ENCODE measurements at places on chromosomes 16 and 17.
A peak's percentile ranks its signal among the peaks of the same experiment; 100 is the strongest.

DNA sequence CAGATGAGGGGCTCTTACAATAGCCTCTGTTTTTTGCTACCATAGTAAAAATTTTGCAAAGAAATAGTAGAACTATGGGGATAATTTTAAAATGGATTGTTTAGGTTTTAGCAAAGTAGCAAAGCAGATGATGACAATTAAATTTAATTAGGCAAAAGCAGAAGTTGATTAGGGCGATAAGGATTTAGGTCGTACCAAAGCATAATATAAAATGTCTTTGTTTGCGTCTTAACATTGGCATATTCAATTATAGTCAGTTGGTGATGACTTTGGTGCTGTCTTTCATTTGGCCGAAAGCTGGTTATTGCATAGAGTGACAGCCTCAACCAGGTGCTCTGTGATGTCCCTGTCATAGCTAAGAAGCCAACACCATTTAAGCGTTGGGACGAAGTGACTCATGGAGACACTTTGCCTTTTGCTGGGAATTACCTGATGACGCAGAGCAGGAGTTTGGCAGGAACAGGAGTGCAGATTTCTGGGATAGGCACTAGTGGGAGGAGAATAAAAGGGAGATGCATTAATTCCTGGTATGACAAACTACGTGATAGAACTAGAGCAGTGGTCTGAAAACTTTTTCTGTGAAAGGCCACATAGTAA lies 38.3 kb downstream of the MAP2K6 start:
- no peak for DNase-seq

- no peak for DNase-seq
Measured at GRCh38 chr17:80671039-80671824, 126.6 kb downstream of the RPTOR start.

DNA sequence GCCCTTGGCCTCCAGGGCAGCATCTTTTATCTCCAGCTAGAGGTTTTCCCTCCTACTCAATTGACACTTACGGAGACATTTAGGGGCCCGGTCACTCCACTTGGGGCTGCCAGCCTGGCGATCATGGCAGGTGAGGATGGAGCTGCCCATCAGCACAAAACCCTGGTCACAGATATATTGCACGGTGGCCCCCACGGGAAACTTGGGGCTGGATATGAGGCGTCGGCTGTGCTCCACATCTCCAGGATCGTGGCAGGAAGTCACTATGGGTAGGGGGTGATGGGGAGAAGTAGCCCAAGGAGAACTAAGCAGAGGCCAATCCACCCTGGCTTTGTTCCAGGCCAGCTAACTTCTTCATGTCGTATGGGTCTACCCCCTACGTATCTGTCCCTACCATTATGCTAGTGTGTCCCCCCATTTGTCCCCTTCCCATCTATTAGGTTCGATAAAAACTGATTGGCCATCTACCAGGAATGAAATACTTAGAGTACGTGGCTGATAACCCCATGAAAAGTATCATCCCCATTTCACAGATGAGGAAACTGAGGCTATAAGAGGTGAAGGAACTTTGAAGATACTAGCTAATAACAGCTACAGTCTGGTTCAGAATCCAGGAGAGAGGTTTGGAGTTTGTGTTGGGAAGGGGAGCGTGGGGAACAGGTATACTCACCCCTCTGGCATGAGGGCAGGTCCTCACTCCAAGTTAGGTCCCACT lies 6.1 kb upstream of the PHF12 start:
- peak; percentile 31 for DNase-seq

DNA sequence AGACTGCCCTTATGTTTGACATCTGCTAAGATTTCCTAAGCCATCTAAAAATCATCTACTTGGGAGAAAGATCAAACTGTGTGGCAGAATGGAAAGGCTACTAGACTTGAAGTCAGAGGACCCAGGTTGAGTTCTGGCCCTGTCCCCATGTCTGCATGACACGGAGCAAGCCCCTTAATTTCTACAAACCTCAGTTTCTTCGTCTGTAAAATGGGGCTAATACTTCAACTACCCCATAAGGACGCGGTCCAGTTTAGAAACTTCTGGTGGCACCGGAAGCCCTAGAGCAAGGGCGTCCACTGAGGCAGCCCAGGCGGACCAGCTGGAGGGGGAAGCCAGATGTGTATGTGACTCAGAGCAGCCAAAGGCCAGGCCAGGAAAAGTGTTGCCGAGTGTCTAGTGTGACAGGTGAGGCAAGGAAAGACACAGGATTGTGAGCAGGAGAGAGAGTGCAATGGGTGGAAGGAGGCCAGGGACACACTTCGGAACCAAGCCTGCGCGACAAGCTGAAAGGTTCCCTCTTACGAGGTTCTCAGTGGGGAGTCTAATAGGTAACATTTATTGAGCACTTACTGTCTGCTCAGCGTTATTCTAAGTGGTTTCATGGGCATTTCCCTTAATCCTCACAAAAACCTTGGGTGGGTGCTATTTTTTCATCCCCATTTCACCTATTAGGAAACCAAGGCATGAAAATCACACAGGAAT lies 17.8 kb upstream of the PITPNM3 start:
- DNase-seq, result no peak

- peak; percentile 89 for DNase-seq
Measured at GRCh38 chr16:58628845-58629732, 537 bp downstream of the CNOT1 start.

DNA sequence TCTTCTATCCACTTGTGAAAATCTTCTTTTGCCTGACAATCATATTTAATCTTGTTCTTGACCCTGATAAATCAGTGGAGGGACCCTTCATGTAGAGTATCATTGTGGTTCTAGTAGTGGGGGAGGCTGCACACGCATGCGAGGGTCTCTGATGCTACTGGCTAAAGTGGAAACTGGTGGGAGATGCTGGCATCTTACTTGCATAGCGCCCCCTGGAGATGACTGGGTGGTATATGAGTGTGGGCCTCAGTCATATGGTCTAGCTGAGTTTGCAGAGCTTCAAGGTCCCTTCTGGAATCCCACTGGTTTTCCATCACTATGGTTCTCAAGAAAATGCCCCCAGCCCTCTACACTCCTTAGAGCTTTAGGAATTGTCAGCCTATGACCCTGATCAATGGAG lies 236.4 kb upstream of the AXIN2 start:
- peak; percentile 70 for DNase-seq

GRCh38 chr17:27471321-27472269 lies 15.3 kb downstream of the KSR1 start:
- DNase-seq, result peak; percentile 92

DNA sequence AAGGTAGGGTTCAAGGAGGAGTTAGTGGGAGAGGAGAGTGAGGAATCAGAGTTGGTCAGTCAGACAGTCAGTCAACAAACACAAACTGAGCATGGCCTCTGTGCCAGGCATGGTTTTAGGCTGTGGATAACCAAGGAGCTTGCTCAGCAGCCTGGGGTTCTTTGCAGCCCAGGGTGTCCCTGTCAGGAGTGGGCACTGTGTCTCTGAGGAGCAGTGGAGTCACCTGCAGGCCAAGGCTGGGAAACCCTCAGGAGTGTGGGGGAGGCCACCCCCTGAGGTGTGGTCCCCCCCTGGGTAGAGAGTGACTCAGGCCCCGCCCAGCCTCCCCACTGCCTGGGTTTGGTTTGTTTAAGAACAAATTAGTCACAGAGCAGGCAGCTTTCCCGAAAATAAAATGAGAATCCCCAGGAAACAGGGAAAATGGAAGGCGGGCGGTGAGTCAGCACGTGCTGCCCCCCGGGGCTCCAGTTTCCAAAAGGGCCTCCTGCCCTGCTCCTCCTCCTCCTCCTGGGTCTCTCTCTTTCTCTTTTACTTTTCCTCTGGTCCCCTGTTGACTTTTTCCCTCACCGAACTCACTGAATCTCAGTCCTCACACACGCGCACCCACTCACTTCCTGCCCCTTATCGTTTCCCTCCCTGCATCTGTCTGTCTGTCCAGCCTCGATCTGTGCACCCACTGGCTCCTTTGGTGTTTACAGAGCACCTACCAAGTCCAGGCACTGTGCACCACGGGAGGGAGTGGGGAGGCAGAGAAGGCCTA lies 44.3 kb downstream of the SOCS3 start:
- DNase-seq, result peak; percentile 83

GRCh38 chr17:35523296-35523695 lies 14.2 kb downstream of the SLFN12L start:
- no peak for DNase-seq

GRCh38 chr16:27235055-27235937 lies 32.0 kb downstream of the KDM8 start:
- peak; percentile 93 for DNase-seq

DNA sequence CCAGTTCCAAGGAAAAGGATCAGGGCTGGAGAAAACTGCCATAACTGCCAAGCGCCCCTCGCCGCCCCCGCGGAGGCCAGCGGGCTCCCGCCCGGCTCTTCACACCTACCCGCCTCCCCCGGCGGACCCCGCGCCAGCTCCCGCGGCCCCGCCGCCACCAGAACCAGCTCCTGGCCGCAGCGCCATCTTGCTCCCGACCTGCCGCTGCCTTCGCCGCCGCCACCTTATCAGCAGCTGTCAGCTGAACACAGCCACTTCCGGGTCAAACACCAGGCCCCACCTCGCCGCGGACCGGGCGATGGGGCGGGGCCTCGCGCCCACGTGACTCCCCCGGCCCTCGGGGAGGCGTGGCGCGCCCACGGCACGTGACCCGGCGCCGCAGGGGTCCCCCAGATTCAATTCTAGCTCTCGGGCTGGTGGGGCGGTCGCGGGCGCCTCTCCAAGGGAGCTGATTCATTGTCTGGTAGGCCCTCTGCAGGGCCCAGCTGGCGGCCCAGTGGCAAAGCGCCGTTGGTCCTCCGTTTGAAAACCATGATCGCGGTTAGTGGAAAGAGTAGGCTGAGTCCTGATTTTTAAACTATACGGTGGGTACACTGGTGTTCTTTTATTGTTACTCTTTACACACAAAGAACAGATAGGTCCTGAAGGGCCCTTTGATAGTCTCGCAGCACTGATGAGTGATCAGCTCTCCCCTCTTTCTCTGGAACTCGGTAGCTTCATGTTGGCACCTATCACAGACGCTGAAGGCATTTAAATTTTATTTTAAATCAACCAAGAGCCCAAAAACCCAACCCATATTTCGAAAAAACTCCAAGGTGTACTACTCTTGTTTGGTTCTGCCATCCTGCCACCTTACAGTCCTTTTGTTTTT lies at the start of gene SYNRG:
Gene SYNRG (minus strand): TSS at position 249 of the 871 bp plus-strand sequence. CDS start 63 bp downstream, at position 186.
- peak; percentile 98 for DNase-seq

DNA sequence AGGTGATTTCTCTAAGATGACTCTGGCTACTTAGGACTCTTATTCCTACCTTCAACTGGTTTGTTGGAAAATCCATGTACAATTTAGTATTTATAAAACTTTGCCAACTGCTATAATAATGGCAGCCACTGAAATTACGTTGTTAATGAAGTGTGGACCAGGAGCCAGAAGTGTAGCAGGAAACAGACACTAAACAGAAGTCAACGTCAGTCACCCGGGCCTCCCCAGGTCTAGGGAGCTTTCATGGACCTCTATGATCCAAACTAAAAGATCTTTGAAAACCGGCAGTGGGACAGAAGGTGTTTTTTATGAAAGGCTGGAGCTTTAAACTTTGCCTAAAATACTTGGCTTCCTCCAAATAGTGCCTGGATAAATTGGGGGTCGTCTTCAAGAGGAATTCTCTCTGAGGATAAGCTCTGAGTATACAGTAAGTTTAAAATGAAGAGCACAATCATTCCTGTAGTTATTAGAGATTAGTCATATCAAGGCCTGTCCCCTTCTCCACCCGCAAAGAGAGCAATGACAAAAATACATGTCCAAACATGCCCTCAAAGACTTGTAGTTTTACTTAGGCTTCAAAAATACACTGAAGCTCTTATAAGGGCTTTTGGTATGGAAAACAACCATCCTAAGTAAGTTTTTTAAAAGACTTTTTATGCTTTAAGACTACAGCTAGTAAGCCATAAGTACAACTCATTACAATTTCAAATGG lies 34.6 kb downstream of the DCUN1D3 start:
- no peak for DNase-seq

DNA sequence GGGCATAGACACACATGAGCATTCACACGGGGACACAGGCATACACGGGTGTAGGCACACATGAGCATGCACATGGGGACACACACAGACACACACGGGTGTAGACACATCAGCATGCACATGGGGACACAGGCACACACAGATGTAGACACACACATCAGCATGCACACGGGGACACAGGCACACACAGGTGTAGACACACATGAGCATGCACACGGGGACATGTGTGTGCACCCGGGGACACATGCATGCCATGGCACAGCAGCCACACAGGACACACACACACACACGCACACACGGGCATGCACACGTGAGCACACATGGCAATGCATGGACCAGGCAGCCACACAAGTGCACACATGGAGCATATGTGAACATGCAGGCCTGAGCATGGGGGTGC lies 5.2 kb upstream of the DCXR start:
- no peak for DNase-seq

DNA sequence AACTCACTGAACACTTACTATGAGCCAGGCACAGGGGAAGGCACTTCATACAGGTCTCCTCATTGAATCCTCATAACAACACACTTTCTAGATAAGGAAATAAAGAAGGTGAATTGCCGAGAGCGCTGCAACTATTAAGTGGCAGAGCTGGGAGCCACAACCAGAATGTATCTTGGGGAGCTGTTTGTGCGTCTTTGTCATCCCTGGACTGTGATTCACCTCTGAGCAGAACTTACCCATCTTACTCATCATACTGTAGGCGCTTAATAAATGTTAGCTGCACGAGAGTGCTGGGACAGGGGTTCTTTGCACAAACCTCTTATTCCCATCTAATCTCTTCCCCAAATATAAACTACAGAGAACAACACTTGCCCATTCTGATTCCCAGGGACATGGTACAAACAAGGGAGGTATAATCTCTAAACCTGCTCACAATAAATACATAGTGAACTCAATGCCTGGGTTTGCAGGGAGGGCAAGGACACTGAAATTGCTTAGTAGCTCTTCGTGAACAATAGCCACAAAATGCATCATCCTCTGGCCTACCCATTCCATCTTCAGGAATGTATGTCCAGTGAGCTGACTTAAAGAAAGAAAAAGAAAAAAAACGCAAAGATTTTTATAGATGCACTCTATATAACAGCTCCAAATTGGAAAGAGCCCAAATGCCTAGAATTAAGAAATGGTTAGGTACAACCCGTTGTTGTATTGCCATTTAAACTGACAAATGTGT lies 43.0 kb downstream of the MYO18A start:
- peak; percentile 69 for DNase-seq

GRCh38 chr16:75053791-75054555 lies 55.1 kb downstream of the ZNRF1 start:
- no peak for DNase-seq

DNA sequence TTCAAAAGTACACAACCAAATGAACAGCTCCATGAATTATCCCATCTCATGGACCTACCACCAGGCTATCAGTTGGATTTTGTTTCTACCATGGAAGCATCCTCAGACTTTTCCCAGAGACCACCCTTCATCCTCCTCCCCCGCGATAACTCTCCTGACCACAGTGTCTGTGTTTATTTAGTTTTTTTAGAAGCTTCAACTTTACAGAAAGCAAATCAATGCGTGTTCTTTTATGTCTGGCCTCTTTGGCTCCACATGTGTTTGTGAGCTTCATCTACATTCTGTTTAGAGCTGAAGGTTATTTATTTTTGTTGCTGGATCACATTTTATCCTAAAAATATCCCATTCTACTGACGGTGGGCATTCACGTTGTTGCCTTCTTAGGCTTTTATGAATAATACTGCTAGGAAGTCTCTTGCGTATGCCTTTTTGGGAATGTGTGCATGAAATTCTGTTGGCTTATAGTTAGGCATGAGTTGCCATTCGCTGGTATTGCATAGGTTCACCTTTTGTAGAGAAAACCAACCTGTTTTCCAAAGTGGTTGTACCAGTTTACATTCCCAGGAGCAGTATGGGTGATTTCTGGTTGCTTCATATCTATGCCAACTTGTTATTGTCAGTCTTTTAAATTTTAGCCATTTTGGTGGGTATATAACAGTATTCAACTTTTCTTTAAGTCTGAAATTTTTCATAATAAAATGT lies 83.0 kb downstream of the CMIP start:
- no peak for DNase-seq
